ENCODE measurements at places on chromosomes 11 and 22.

- no peak for DNase-seq
Measured at GRCh38 chr22:36808721-36809344, 8.0 kb downstream of the PVALB start.

- no peak for DNase-seq
Measured at GRCh38 chr22:30923168-30923900, 45.2 kb downstream of the MORC2 start.

GRCh38 chr22:47624252-47625012 is 862.0 kb downstream of the TBC1D22A start:
- no peak for DNase-seq

- no peak for DNase-seq
Measured at GRCh38 chr11:117191680-117192400, 7.3 kb upstream of the TAGLN start.

DNA sequence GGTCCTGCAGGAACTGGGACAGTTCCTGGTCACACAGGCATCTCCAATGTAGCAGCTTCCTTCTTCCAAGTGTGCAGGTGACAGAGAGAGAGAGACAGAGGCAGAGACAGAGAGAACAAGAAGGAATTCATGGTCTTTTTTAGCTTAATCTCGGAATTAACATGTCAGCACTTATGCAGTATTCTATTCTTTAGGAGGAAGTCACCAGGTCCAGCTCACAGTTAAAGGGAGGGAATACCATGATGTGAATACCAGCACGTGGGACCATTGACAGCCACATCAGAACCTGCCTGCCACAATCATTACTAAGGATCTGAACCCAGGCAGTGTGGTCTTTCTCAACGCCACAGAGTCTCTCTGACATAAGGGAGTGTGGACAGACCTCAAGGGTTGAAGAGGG is 341.6 kb downstream of the MN1 start:
- no peak for DNase-seq

DNA sequence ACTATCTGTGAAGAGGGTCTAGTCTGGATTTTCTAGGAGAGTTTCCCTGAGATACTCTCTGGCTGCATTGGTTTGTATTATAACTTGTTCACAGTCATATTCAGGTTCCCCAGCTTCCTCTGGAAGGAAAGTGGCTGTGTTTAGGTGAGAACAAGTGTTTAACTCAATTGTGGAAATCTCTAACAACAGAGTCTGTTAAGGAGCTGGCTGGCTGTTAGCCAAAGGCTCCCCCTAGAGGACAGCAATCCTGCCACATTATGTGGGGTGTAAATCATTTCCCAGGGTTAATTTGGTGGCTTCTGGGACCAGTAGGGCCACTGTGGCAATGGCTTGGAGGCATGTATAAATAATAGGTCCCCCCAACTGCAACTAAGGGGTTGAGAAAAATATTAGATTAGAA is 18.4 kb downstream of the MS4A6E start:
- no peak for DNase-seq

- no peak for DNase-seq
Measured at GRCh38 chr11:102470251-102470650, 17.7 kb upstream of the TMEM123 start.

DNA sequence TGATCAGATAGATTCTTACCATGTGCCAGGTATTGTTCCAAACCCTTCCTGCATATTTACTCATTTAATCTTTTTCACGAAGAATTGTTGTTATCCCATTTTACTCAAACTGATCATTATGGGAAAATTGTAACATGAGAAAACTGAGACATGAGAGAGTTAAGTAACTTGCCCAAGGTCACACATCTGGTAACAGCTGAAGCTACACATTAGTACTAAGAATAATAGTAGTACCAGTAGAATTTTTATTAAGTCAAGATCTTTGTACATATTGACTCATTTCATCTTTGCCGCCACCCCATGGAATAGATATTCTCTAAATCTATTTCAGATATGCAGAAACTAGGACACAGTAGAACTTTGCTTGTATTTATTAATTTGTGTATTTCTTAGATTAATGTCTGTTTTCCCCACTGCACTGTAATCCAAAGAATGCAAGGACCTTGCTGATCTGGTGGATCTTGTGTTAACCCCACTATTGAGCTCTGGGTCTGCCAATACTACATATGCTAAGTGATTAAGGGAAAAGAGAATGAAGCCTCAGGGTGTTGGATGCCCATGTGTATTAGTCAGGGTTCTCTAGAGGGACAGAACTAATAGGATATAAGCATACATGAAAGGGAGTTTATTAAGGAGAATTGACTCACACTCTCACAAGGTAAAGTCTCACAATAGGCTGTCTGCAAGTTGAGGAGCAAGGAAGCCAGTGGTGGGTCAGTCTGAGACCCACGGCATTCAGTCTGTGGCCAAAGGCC is 72.8 kb downstream of the PARVA start:
- DNase-seq, result no peak

GRCh38 chr11:19084661-19085315 is 24.3 kb upstream of the MRGPRX2 start:
- DNase-seq, result no peak

DNA sequence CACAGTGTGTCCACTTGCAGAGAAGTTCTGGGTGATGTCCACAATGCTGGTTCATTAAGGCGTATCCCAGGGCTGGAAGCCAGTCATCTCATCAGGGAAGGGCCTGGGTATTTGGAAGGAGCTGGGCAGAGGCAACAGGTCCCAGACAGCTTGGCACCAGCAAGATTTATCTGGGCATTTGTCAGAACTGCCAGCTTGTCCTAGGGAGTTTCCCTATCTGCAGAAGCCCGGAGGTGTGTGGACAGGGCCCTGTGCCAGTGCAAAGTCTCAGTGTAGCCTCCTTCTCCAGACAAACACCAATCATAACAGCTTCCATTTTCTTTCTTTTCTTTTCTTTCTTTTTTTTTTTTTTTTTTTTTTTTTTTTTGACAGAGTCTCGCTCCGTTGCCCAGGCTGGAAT is 125.3 kb upstream of the TIMP3 start:
- DNase-seq, result no peak

DNA sequence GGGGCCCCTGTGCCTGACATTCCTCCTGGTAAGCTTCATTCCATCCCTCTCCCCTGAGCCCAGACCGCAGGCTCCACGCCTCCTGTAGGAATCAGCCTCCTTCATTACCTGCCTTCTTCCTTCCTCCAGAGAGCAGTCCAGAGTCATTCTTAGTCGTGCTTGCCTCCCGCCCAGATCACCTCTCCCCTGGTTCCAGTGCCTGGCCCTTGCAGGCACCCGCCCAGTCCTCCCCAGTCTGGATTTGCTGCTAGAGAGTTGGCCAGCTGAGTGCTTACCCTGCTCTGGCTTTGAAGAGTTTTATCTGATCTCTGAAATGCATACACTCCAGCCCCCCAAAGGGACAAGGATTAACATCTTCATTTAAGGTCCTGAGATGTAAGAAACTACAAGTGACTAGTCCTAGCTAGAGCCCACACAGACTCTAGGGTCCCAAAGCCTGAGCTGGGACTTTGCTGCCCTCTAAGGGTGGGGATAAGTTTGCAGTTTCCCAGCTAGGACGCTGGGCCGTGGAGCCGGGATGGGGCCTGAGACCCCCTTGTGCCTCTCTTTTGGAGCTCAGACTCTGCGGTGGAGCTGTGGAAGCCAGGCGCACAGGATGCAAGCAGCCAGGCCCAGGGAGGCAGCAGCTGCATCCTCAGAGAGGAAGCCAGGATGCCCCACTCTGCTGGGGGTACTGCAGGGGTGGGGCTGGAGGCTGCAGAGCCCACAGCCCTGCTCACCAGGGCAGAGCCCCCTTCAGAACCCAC is 1.6 kb downstream of the NR1H3 start:
- no peak for DNase-seq

DNA sequence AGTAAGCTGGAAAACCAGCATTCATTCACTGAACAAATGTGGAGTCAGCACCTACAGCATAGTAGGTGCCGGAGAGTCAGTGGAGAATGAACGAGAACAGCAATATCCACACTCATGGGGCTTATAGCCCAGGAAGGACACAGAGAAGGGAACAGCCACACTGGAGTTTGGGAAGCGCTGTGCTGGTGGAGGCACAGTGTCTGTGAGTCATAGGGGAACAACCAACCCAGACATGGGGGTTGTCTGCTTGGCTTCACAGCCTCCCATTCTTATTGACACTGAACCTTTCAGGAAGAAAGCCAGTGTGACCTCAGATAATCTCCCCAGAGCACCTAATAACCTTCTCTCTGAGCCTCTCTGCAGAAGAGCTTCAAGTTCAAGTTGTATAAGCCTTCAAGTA is 56.6 kb upstream of the UBASH3B start:
- DNase-seq, result no peak

DNA sequence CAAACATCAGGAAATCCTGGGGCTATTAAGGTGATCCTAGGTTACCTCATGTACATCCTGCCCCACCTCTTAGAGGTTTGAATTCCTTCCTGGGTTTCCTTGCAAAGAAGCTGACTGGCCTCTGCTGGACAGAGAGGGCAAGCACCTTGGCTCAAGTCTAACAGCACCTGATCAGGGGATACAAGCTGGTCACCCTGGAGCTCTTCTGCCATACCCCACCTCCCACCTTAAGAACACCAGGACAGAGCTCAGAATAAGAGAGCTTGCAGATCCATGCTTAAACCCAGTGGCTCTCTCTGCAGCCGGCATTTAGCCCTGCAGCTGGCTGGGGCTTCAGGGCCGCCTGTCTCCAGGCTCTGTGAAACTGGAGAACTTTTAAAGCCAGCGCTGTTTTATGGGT is 386.6 kb upstream of the NARS2 start:
- DNase-seq, result no peak

- DNase-seq, result no peak
Measured at GRCh38 chr22:45919504-45920286, 57.3 kb downstream of the WNT7B start.

DNA sequence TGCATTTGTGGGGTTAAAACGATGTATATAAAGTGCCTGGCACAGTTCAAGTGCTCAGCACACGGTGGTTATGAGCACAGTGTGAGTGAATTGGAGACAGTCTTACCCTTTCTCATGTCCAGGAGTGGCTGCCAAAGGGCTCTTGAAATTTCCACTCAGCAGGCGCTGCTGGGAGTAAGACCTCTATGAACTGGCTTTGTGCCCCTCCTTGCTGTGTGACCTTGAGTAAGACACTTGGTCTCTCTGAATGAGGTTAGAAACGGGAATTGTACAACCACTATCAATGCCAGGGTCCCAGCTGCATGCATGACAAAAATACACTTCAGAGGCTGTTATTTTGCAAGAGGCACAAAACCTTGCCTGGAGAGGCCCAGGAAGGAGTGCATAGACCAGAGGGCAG is 86.6 kb downstream of the TSPAN18 start:
- DNase-seq, result no peak

All from dorsolateral prefrontal cortex (tissue), 122 donors.